NCI-H774 (cell line): ENCODE measurements at places on chromosomes 16 and 17.

- DNase-seq: no peak
Measured at GRCh38 chr17:16971458-16972338, at the start of gene TNFRSF13B. TNFRSF13B (minus strand) TSS chr17:16972118; CDS start chr17:16972075, 43 bp downstream.

DNA sequence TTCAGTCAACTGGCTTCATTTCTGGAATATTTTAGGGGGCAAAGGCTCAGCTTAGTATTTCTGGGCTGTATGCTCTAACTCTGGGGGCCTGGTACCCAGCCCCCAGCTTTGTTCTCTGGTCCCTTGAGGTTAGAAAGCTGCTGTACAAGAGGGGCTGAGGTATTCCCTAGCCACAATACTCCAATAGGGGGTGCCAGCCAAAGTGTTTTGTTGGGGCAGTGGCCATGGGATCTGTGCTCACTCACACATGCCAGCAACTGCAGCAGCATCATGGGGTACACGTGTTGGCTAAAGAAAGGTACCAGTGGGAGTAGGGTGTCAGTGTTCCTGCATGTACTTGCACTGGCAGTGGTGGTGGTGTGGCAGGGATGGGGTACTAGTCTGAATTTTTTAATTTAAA, 257.3 kb downstream of the CA10 start:
- no peak for DNase-seq

DNA sequence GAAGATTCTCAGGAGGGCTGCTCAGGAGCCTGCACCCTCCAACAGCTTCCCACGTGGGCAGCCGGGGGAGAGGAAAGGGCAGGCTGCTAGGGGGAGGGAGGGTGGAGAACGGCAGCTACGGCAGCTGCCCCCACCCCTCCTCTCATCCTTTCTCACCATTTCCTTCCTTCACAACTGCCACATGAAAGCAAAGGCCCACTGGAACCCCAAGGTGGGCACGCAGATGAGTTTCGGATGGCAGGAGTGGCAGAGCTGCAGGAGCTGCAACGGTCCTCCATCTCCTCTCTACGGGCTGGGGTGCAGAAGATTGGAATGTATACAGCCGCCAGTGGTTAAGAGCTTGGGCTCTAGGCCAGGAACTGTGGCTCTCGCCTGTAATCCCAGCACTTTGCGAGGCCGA, 77.7 kb downstream of the GAS7 start:
- no peak for DNase-seq

GRCh38 chr16:85994492-85995490, 95.8 kb downstream of the IRF8 start:
- DNase-seq: no peak

DNA sequence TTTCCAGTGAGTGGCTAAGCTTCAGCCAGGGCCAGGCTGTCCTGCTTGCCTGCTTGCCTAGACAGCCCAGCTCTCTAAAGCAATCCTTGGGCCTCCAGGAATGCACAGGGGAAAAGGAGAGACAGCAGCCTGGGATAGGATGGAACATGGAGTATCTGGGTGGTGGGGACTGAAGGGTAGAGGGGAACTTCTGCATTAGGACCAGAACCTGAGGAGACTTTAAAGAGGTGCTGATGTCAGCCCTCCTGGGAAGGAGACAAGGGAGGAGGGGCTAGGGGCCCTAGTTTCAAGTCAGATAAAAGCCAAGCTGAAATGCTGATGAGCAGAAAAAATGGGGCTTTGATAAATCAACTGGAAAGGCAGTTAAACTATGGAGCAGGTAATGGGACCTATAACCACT, 1.8 kb downstream of the HOXB7 start:
- no peak for DNase-seq

- DNase-seq: no peak
Measured at GRCh38 chr17:45073414-45074070, 12.4 kb downstream of the NMT1 start.

DNA sequence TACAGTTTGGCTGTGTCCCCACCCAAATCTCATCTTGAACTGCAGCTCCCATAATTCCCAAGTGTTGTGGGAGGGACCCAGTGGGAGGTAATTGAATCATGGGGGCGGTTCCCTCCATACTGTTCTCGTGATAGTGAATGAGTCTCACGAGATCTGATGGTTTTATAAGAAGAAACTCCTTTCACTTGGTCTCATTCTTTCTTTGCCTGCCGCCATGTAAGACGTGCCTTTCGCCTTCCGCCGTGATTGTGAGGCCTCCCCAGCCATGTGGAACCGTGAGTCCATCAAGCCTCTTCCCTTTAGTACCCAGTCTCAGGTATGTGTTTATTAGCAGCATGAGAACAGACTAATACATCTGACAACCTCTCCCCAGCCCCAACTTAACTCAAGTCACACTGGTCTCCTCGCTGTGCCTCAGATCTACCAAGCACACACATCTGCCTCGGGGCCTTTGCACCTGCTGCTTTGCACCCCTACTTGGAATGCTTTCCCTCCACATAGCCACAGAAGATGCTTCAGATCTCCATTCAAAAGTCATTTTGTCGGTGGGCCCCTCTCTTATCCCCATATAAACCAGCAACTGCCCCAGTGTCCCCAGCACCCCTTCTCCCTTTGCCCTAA, 74.4 kb downstream of the RPH3AL start:
- DNase-seq: no peak

DNA sequence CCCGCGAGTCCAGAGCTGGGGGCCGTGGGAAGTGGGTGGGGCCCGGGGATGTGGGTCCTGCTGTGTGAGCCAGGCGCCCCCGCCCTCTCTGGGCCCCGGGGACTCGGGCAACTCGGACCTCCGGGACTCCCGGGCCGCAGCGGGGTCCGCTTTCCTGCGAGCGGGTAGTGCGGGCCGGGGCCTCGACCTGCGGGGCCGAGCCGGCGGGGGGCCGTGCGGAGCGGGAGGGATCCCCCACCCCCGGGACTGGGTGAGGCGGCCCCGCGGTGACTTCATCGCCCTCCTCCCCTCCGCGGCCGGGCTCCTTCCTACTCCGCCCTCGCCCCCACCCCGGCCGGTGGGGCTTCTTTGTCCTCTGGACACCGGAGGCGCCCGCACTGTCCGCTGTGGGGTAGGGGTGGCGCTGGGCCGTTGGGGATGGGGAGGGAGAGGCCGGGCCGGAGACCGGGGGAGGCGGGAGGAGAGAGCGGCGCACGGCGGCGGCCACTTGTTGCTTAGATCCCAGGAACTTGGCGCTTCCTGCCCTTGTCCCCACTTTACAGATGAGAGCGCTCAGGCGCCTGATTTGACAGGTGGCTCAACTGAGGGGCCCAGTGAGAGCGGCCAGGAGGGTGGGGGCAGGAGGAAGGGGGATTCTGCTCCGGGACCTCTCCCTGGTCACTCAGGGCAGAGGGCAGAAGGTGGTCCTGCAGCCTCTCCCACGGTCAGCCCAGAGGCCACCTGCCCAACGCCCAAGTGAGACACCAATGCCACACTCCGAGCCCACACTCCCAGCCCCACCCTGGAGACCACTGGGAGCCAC, 874 bp downstream of the CMTM3 start:
- no peak for DNase-seq

DNA sequence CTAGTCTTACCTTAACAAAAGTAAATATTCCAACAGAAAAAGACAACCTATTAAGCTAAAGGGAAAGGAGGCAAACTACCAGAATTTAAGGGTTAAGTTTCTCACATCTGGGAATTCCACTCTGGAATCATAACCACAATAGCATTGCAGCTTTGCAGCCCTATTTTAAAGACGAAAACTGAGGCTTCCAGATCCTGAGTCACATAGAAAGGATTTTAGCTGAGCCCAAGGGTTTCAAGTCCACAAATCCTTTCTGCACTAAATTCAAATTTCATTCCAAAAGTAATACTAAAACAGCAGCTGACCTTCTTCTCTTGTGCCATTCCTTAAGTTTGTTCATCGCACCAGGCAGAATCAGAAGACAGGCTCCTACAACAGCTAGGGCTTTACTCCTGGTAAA, 17.8 kb downstream of the XYLT1 start:
- no peak for DNase-seq

DNA sequence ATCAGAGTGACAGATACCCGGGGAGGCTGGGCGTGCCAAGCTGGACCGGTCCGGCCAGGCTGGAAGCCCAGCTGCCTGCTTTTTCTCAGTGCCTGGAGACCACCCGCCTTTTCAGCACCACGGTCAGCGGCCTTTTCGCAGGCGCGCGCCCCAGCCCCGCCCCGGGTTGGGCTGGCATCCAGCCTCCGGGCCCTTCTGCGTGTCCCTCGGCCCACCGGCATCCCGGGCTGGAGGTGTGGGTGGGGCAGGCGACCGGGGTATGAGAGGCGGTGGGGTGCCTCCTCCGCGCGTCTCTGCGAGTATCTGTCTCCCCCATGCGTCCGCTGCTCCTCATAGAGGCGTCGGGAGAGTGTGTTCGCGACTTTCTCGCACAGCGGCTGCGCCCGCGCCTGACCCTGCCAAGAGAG, 102.5 kb downstream of the MRM1 start:
- no peak for DNase-seq
